Activated naive CD4-positive, alpha-beta T cell treated with anti-CD3 and anti-CD28 coated beads, Interleukin-2, amount 10 ng/mL, durations not matched to agents 7 days and 5 days (primary cell): ENCODE measurements at places on chromosomes 3 and 15.

- no peaks in the 10 kb centered on the region for H3K27me3 ChIP-seq
- no peak overlapping the region for H3K4me3 ChIP-seq
- H3K4me1 ChIP-seq, result peaks cover 68% of the 10 kb centered on the region
- DNase-seq, result no peak
- peak overlapping the region; percentile 30 for H3K27ac ChIP-seq
These were observed 38.5 kb downstream of the STARD5 start for GRCh38 chr15:81285461-81285860.

DNA sequence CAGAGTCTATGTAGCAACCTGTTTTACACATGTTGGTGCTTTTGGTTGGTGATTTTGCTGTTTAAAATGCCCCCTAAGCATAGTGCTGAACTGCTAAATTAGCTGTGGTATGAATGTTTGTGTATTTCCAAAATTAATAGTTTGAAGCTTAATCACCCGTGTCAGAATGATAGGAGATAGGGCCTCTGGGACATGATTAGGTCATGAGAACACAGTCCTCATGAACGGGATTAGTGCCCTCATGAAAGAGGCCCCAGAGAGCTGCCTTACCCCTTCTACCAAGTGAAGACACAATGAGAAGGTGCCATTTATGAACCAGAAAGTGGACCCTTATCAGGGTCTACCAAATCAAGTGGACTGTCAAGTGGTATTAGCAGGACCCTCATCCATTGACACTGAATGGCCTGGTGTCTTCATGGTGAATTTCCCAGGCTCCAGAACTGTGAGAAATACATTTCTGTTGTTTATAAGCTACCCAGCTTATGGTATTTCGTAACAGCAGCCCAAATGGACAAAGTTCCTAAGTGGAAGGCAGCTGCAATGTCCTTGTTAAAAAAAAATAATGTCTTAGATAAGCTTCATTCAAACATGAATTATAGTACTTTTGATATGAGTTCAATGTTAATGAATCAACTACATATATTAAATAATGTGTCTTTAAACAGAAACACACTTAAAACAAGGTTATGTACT, 37.7 kb upstream of the FRMD4B start:
- peaks cover 4% of the 10 kb centered on the region for H3K27me3 ChIP-seq
- H3K36me3 ChIP-seq, result no peaks in the 10 kb centered on the region
- H3K4me3 ChIP-seq, result no peak overlapping the region
- no peak for DNase-seq
- H3K4me1 ChIP-seq, result peaks cover 2% of the 10 kb centered on the region

- H3K4me3 ChIP-seq, result no peak overlapping the region
- peaks cover 2% of the 10 kb centered on the region for H3K36me3 ChIP-seq
- H3K27me3 ChIP-seq, result no peaks in the 10 kb centered on the region
- peaks cover 3% of the 10 kb centered on the region for H3K4me1 ChIP-seq
These were observed 49.6 kb downstream of the RFX7 start for GRCh38 chr15:56194035-56194434.

DNA sequence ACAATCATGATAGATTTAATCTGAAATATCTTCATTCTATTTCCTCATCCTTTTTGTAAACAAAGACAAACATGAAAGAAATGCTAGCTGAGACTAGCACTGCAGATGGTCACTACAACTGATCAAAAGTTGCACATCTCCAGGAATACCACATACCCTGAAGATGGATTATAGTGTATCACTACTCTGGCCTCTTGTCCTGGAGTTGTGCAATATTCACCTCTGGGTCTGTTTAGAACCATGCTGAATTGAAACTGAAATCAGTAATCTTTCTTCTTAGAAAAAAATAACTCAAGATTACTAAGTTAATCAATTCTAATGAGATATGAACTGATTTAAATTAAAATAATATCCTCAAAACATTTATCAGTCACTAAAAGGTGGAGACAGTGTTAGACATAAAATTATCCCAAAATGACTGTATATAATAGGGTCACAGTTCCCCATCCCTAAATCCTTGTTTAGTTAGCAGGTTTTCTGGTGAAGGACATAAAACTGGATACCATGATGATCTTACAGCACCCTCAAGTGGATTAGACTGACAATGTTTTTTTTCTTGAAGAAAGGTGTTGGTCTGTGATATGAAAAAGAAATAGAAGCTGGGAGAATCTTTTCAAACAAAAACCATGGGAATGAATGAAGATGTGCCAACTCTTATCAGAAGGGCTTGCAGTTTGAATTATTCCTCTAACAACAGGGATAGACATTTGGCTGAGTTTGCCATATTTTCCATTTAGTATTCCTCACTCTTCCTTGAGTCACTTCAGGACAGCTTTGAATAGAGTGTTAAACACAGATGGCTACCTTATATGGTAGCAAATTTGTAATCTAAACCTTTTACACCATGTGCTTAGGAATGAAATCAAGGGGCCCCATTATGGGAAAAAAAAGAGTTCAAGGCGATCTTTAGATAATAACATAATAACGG, 7.1 kb upstream of the TTC14 start:
- no peak for DNase-seq
- peaks cover 7% of the 10 kb centered on the region for H3K27me3 ChIP-seq
- no peak overlapping the region for H3K4me3 ChIP-seq
- no peak overlapping the region for H3K27ac ChIP-seq
- H3K36me3 ChIP-seq, result no peaks in the 10 kb centered on the region

GRCh38 chr3:51243924-51244323, 141.2 kb upstream of the MANF start:
- no peaks in the 10 kb centered on the region for H3K4me1 ChIP-seq
- no peak overlapping the region for H3K4me3 ChIP-seq

- DNase-seq, result no peak
- H3K27me3 ChIP-seq, result no peaks in the 10 kb centered on the region
- H3K27ac ChIP-seq, result no peak overlapping the region
- no peak overlapping the region for H3K4me3 ChIP-seq
These were observed 234.1 kb downstream of the ZMAT3 start for GRCh38 chr3:178837512-178837911.

DNA sequence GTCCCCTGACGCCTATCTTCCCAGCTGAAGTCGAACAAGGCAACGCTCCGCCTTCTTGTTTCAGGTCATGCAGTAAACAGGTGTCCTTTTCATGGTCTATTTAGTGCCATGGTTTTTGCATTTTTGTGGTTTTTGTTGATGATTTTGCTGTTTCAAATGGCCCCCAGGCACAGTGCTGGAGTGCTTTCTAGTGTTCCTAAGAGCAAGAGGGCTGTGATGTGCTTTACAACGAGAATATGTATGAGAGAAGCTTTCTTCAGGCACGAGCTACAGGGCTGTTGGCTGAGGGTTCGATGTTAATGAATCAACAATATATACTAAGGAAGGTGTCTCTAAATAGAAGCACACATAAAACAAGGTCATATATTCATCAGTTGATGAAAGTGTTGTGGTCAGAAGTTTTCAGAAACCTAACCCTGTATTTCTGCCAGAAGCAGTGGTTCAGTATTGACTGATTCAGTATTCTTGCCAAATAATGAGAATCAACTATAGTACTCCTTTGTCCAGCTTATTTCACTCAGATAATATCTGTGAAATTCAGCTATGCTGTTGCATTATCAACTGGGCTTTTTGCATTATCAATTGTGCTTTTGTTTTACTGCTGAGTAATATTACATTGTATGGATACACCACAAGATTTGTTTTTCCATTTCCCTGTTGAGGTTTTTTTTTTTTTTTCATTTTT, 18.5 kb downstream of the LIMD1 start:
- peaks cover 31% of the 10 kb centered on the region for H3K36me3 ChIP-seq
- H3K4me3 ChIP-seq, result no peak overlapping the region
- H3K27ac ChIP-seq, result no peak overlapping the region
- peaks cover 32% of the 10 kb centered on the region for H3K4me1 ChIP-seq
- DNase-seq, result no peak

DNA sequence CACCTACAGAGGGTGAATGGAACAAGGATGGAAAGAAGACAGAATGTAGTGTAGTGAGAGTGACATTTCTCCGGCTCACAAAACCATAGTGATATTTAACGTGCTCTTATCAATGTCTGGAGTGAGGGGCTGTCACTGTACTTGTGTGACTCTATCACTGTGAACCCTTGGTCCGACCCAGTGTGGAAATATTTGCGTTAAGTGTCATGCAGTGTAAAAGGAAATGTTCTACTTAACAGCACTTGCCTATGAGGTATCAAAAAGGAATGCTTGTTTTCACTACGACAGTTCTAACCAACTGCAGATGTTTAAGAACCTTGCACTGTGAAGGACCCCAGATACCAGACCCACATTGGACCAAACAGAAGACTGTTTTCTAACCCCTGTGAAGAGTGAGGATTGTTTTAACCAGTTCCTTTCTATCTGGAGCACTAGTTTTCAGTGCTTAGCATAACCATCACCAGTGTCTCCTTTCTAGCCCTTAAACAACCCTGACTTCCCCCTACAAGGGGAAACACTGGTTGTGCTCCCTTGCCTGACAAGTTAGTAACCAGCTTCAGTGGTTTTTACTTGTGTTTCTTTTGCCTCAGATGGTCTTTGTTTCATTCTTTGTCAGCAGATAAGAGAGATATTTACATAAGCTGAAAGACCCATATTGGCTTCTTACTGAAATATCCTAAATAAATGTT, 144.7 kb upstream of the ABHD17C start:
- H3K36me3 ChIP-seq, result no peaks in the 10 kb centered on the region
- peaks cover 11% of the 10 kb centered on the region for H3K27me3 ChIP-seq
- H3K4me1 ChIP-seq, result no peaks in the 10 kb centered on the region

DNA sequence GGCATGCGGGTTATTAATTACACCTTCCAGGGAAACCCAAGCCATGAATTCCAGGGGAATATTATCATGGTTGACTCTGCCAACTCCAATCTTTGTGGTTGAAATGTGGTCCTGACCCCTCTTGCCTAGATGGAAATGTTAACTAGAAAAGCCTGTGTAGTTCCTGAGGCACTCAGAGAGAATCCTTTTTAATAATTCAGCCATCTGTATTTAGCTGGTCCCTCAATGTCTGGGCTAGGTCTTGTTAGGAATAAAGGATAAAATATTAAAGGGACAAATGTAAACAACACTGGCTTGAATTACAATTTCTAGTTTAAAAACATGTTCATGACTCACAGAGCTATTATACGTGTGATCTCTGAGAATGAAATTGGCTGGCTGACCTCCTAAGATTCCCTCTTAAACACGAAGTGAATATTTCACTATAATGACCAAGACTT, 435.2 kb upstream of the SUCLG2 start:
- no peak for DNase-seq
- H3K27me3 ChIP-seq, result no peaks in the 10 kb centered on the region
- H3K4me3 ChIP-seq, result no peak overlapping the region
- peaks cover 13% of the 10 kb centered on the region for H3K36me3 ChIP-seq

- no peaks in the 10 kb centered on the region for H3K36me3 ChIP-seq
- no peaks in the 10 kb centered on the region for H3K4me1 ChIP-seq
These were observed 151.4 kb downstream of the PLD1 start for GRCh38 chr3:171658841-171659240.

GRCh38 chr15:101723171-101723873, 951 bp downstream of the TARS3 start:
- peaks cover 5% of the 10 kb centered on the region for H3K27me3 ChIP-seq
- peak overlapping the region; percentile 91 for H3K4me3 ChIP-seq
- peak overlapping the region; percentile 97 for H3K27ac ChIP-seq
- peak; percentile 60 for DNase-seq
- peaks cover 41% of the 10 kb centered on the region for H3K36me3 ChIP-seq

GRCh38 chr3:142844339-142844977, 44.4 kb downstream of the PCOLCE2 start:
- DNase-seq, result no peak
- no peak overlapping the region for H3K27ac ChIP-seq
- peaks cover 6% of the 10 kb centered on the region for H3K27me3 ChIP-seq

DNA sequence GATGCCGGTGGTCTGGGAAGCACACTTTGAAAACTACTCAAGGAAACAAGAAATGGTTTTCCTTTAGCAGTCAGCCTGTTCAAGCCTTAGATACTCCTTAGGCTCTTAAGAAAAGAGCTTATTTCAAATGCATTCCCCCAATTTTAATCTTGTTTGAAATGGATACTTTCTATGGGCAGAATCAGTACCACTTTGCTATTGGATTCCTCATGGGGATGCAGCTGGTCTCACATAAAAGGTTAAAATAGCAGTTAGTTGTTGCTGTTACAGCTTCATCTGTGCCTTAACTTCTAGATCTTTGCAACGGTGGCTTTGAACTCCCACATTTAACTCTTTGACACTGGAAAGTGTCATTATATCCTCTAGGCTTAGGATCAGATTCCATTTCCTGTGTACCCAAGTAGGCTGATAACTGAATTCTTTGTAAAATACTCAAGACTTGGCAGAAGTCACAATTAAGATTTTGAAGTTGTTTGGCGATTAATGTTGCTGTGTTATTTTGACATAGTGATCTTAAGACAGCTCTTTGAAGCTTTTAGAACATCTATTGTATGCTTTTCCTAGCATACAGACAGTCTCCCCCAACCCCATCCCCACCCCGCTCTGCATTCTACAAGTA, 2.2 kb downstream of the THBS1 start:
- H3K27ac ChIP-seq, result no peak overlapping the region
- H3K27me3 ChIP-seq, result peaks cover 68% of the 10 kb centered on the region
- H3K36me3 ChIP-seq, result no peaks in the 10 kb centered on the region
- no peak overlapping the region for H3K4me3 ChIP-seq
- DNase-seq, result no peak

DNA sequence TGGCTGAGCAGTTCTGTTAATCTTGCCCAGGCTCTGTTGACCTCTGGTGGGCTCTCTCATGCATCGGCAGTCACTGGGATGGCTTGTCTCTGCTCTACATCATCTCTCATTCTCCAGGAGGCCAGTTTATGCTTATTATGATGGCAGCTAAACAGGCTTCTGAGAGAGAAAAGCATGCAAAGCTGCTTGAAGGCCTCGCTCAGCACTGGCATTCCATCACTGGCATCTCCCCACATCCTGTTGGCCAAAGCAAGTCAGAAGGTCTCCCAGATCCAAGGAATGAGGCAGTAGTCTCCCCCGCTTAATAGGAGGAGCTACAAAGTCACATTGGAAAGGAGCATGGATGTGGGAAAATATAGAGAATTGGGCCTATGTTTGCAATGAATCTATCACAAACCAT, 212.6 kb downstream of the ZNF621 start:
- H3K4me3 ChIP-seq, result no peak overlapping the region
- peaks cover 4% of the 10 kb centered on the region for H3K27me3 ChIP-seq
- no peak for DNase-seq
- H3K4me1 ChIP-seq, result no peaks in the 10 kb centered on the region
- H3K36me3 ChIP-seq, result no peaks in the 10 kb centered on the region
- H3K27ac ChIP-seq, result no peak overlapping the region

GRCh38 chr15:44023176-44023575, 171.9 kb downstream of the FRMD5 start:
- no peak for DNase-seq
- no peaks in the 10 kb centered on the region for H3K36me3 ChIP-seq
- no peaks in the 10 kb centered on the region for H3K4me1 ChIP-seq
- peaks cover 16% of the 10 kb centered on the region for H3K27me3 ChIP-seq
- no peak overlapping the region for H3K27ac ChIP-seq
- no peak overlapping the region for H3K4me3 ChIP-seq

GRCh38 chr3:117476572-117476971, 767.0 kb downstream of the TUSC7 start:
- no peak overlapping the region for H3K4me3 ChIP-seq
- no peaks in the 10 kb centered on the region for H3K36me3 ChIP-seq
- H3K27ac ChIP-seq, result no peak overlapping the region

DNA sequence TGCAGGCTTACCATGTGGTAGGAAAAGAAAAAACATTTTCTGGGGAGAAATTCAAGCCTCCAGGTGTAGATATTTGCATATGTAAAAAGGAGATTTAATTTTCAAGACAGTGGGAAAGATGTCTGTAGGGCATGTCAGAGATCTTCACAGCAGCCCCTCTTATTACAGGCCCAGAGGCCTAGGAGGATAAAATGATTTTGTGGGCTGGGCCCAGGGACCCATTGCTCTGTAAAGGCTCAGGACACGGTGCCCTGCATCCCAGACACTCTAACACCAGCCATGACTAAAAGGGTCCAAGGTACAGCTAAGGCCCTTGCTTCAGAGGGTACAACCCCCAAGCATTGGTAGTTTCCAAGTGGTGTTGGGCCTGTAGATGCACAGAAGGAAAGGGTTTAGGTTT, 680.1 kb downstream of the IGSF11 start:
- no peak for DNase-seq
- no peaks in the 10 kb centered on the region for H3K27me3 ChIP-seq
- no peaks in the 10 kb centered on the region for H3K36me3 ChIP-seq
- H3K4me3 ChIP-seq, result no peak overlapping the region
